ENCODE measurements at places on chromosomes 6 and 20. TPM values are rescaled to one million over a fixed set of nuclear protein-coding genes. Genes with fewer than 3 reads are reported as not detected.
A peak's percentile ranks its signal among the peaks of the same experiment; 100 is the strongest.

GRCh38 chr6:36906539-36907325 is 21.0 kb downstream of the C6orf89 start:
- no peak for DNase-seq

- peak; percentile 38 for DNase-seq
Measured at GRCh38 chr6:35484921-35485392, 11.9 kb downstream of the TEAD3 start.

- DNase-seq: peak; percentile 52
Measured at GRCh38 chr6:166202321-166202733, 34.7 kb upstream of the TBXT start.

DNA sequence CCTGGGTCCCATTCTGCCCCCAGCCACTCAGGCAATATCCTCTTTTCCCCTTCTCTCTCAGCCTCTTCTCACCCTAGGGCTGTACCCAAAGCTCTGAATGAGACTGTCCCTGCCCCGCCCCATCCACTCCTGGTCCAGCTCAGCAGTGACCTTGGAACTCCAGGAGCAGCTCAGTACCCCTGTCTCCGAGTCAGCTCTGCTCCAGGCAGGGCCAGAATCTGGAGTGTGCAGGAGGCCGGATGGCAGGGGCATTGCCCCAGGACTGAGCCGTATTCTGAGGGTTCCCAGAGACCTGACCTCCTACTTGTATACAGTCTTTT is 2.0 kb upstream of the RAET1G start:
- DNase-seq: no peak

GRCh38 chr20:33570743-33571142 is 80.8 kb downstream of the CBFA2T2 start:
- no peak for DNase-seq

DNA sequence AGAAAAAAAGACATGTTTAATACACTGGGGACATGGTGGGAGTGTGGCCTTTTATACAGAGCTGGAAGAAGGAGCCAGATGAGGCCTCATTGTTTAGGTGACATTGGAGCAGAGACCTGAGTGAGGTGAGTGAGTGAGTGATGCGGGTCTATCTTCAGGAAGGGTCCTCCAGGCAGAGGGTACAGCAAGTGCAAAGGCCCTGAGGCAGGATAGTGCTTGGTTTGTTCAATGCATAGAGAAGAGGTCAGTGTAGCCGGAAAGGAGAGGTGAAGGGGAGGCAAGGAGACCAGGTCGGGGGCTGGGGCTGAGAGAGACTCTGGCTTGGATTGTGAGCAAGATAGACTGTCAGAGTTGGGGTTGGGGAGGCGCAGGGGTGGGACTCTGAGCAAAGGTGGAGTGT is 23.6 kb downstream of the KCNG1 start:
- DNase-seq: no peak

- DNase-seq: no peak
Measured at GRCh38 chr6:22926790-22927354, 357.5 kb downstream of the HDGFL1 start.

- DNase-seq: no peak
Measured at GRCh38 chr6:15358579-15359327, 112.9 kb downstream of the JARID2 start.

- DNase-seq: no peak
Measured at GRCh38 chr20:4632876-4633275, 88.8 kb upstream of the PRND start.

DNA sequence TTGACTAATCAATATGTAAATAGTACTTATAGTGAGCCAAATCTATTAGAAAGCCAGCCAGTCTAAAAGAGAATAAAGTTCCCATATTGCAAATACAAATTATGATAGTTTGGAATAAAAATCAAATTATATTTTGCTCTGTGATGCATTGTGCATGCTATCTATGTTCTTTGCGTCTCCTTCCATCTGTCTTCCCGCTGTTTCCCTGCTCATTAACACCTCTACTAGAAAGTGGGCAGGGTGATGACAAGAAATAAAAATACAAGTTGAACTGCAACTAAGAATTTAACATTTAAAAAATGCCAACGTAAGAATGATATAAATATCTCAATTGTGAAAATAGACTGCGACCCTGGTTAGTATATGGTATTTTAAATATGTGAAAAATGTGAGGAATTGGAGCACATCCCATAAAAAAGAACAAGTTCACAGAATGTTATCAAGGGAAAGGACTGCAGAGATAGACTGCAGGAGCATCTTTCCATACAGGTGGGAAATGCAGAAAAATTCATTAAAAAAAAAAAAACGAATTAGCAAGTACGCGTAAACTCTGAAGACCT is 157.6 kb upstream of the PDE7B start:
- DNase-seq: no peak

DNA sequence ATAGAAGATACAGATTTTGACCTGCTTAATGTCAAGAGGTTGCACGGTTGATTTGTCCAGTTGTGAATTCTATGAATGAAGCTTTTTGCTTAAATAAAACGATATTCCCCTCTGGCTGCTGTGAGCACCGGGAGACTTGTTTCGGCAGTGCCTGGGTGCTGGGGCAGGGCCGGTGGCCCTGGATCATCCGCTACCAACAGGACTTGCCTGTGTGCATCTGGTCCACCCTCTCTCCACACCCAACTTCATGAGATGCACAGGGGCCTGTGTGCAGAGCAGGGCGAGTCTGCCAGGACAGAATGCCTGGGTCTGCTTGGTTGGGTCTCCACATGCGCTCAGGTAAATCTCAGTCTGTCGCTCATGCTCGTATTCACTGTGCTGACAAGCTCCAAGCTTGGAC is 65.5 kb downstream of the TSHZ2 start:
- DNase-seq: no peak

GRCh38 chr6:39072830-39073229 is 24.2 kb downstream of the GLP1R start:
- DNase-seq: no peak

- no peak for DNase-seq
Measured at GRCh38 chr6:46749731-46750130, 3.0 kb downstream of the ANKRD66 start.

DNA sequence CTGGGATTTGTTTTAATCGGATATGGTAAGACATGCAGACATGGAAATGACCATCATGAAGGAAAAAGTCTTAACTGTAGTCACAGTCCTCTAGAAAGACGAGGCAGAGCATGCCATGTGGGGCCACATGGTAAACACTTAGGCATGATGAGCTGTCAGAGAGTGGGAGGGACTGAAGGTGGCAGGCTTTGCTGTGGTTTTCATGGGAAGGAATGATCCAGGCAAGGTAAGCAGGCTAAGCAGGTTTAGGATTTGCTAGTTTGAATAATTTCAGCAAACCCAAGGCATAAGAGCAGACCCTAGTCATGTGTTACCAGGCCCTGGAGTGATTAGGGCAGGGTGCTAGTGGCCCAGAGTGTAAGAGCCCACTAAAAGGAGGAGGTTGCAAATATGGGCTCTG is 47.2 kb upstream of the STMND1 start:
- DNase-seq: no peak

- DNase-seq: no peak
Measured at GRCh38 chr6:142307963-142308748, 6.3 kb downstream of the ADGRG6 start.

GRCh38 chr6:56231827-56232226 is 15.6 kb downstream of the COL21A1 start:
- DNase-seq: no peak

- no peak for DNase-seq
Measured at GRCh38 chr6:41527721-41528408, 18.3 kb upstream of the FOXP4 start.

- no peak for DNase-seq
Measured at GRCh38 chr6:14501914-14502313, 384.3 kb downstream of the CD83 start.

DNA sequence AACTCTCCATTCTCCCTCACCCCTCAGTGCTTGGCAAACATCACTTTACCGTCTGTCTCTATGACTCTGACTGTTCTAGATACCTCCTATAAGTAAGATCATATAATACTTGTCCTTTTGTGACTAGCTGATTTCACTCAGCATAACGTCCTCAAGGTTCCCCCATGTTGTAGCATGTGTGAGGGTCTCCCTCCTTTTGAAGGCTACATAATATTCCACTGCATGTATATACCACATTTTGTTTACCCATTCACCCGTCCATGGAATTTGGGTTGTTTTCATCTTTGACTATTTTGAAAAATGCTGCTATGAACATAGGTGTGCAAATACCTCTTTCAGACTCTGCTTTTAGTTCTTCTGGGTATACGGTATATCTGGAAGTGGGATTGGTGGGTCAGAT is 28.3 kb downstream of the CTCFL start:
- DNase-seq: no peak

DNA sequence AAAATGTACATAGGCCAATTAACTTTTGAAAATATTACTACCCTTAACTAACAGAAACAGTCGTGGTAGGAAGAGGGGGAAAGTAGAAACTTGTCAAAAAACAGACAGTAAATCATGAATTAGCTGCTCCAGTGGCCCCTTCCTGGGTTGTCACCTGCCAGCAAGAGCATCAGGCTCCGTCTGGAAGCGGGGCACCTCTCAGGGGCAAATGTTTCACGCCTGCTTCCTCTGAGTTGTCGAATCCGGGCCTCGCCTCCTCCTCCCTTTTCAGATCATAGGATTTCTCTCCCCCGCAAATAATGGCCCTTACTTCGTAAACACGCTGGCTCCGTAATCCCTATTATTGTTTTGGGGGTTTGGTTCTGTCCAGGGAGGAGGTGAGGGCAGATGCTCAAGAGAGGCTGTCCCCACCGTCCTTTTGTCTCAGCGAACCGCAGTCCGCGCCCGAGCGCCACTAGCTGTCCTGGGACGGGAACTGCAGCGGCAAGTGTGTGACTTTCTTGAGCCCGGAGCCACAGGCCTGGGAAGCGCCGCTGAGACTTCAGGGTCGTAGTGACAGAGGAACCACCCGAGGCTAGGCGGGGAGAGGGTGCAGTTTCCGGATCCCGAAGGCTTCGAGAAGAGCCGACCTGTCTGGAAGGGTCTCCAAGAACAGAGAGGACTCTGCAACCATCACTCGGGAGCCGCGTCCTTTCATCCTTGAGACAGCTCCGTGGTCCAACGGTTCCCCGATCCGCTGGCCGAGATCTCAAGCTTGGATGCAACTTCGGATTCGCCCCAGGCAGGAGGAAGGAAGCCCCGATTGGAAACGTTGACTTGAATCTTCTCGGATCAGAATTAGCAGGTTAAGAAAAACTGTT is 214.5 kb upstream of the ZNF184 start:
- peak; percentile 43 for DNase-seq

DNA sequence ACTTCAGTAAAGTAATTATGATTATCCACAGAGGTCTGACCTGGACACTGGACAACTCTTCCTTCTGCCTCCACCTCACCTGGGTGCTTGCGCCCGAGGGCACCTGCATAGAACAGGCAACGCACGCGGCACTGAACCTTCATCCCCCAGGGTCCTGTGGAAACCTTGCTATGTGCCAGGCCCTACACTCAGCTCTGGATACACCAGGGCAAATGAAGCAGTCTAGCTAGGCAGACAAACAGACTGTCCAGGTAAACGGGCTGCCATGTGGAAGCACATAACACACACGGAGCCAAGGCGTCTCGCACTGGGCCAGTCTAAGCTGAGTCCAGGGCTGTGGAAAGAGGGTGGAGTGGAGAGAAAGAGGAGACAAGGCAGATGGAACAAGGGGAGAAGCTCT is 109.3 kb upstream of the AFDN start:
- no peak for DNase-seq

DNA sequence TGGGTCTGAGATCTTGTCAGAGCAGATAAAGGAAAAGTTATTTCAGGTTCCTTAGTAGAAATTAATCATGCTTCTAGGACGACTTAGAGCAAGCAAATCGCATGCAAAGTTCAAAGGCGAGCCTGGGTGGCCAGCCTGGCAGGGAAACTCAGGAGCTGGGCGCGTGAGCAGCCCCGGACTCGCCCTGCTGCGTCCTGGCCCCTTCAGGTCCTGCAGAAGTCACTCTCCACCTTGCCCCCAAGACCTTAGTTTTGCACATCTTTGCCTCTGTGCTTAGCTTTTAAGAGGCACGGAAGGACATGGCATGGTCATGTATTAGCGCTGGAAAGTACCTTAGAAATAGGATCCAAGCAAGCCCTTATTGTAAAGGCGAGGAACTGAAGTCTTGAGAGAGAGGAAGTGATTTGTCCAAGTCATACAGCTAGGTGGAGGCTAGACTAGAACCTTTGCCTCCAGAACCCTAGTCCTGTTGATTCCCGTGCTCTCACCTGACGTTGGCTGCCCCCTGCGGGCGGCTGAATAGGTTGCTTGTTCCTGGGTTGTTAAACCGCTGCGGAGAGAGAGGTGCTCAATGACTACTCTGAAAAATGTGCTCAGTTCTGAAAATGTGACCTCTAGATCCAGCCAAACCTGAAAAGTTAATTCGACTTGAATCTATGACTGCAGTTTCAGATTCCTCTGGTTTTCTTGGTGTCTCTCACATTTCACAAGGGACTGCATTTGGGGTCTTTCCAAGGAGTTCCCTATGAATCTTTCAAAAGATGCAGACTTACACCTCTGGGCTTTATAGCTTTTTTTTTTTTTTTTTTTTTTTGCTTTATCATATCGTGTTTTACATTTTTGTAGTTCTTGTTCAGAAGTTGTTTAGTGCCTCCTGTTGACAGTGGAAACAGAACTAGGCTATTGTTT is 2.7 kb downstream of the MYB start:
- no peak for DNase-seq

GRCh38 chr6:35283361-35283760 is 14.3 kb upstream of the DEF6 start:
- no peak for DNase-seq

- DNase-seq: no peak
Measured at GRCh38 chr6:2055911-2056310, 189.5 kb downstream of the GMDS start.

GRCh38 chr6:48986845-48987244 is 476.2 kb downstream of the MMUT start:
- no peak for DNase-seq

DNA sequence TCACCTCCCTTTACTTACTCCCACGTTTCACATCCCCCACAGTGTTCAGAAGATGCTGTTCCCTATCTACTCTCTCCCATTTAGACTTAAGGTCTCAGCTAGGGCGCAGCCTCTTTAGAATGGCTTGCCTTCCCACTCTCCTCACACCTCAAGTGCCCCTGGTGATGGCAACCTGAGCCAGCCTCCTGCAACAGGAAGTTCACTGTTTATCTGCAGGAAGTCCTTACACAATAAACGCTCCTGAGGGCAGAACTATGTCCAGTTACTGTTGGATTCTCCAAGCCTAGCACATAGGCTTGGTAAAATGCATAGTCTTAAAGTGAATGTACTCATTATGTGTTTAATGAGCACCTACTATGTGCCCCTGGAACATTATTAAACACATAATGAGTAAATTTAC is 21.9 kb upstream of the RAB22A start:
- no peak for DNase-seq

Gene RFX6
- total RNA-seq: not detected

Gene HCRTR2
- not detected for total RNA-seq

Gene PRR18
- not detected for total RNA-seq

Gene RNF39
- not detected for total RNA-seq

Gene RAET1E
- total RNA-seq: 4.6 TPM

Gene IMPG1
- not detected for total RNA-seq

Gene PDYN
- total RNA-seq: not detected

Gene PARD6B
- total RNA-seq: 5.0 TPM

Gene TRIM40
- total RNA-seq: not detected

Gene AP5S1
- total RNA-seq: 17.5 TPM

Gene OR2B2
- not detected for total RNA-seq

Gene SYTL3
- total RNA-seq: 14.0 TPM

Measured in psoas muscle (tissue), 8 donors.